ENCODE measurements at places on chromosomes 13 and 19.

- DNase-seq, result no peak
Measured at GRCh38 chr13:25902455-25902854, 149.4 kb downstream of the SHISA2 start.

- no peak for DNase-seq
Measured at GRCh38 chr13:96033220-96034015, 19.8 kb downstream of the UGGT2 start.

DNA sequence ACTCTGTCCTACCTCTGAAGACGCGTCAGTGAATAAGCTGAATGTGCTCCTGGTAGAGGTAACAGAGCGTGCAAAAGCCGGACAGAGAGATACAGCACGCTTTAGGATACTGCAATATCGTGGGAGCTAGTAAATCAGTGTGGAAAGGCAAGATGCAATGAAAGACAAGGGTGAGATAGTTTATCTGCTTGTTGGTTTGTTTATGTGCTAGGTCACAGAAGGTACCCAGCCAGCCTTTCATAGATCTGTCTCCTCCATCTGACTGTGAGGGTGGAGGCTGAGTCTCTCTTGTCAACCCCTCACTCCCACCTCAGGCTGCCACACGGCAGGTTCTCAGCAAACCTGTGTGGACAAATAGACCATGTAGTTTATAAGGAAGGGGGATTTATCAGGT is 904 bp upstream of the GIPC1 start:
- DNase-seq, result no peak

DNA sequence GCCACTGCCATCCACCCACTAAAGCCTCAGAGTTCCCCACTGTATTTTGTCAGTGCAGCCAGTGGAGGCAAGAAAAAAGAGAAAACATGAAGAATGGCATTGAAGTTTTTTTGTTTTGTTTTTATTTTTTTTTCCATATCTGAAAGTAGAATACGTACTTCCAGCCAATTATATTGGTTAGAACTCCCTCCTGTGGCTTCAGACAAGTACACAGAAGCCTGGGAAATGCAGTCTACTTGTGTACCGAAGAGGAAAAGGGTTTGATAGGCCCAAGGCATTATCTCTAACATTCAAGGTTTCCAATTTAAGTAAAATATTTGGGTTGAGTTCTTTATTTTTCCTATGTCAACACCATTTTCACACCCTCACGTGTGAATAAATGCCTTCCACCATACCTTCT is 696.2 kb upstream of the GPC6 start:
- no peak for DNase-seq

- DNase-seq, result no peak
Measured at GRCh38 chr19:16168465-16169081, 4.8 kb downstream of the CIB3 start.

DNA sequence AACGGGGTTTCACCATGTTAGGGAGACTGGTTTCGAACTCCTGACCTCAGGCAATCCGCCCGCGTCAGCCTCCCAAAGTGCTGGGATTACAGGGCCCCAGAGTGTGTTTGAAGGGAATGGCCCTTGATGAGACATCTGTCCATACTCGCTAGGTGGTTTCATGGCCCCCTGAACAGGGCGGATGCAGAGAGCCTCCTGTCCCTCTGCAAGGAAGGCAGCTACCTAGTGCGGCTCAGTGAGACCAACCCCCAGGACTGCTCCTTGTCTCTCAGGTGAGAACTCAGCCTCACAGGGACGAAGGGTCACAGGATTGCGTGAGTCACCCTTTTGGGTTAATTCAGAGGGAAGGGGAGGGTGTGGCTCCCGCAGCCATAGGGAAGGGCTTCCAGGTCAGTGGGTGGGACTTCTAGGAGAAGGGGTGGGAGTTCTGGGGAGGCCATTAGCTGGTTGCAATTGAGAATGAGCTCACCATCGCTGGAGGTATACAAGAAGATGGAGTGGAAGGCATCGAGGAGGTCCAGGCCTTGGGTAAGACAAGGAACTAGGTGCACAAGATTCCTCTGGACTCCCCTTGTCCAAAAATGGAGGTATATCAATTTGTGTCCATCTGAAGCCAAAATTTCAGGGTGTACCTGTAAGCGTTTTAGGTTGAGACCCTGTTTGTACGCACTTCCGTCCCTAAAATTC is 9.2 kb downstream of the SHD start:
- no peak for DNase-seq

DNA sequence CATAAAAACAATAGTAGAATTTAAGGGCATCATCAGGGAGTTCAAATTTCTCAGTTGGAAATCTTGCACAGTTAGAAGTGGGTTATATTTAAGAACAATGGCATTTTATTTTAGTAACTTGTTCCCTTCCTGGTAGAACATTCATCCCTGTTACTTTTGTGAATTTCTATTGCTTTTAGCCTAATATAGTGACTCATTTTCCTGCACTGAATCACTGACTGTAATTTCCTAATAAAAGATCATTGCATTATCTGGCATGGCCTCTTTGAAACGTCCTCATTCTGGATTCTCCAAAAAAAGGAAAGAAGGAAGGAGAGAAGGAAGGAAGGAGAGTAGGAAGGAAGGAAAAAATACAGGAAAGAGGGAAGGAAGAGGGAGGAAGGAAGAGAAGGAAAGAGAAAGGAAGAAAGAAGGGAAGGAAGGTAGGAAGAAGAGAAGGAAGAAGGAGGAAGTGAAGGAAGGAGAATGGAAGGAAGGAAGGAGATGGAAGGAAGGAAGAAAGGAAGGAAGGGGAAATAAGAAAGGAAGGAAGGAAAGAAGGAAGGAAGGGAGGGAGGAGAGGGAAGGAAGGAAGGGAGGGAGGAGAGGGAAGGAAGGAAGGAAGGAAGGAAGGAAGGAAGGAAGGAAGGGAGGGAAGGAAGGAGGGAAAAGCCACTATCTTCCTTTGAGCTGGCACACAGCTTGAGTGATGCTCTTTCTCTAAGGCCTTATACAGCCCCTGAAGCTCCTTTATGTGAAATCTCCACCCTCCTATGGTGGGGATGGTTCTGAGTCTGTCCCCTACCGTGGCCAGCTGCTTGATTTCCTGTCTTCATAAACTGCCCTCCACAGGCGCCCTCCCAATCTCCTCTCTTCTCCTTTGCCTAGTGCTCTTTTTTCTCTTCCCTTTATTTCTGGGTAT is 29.8 kb upstream of the TM9SF2 start:
- DNase-seq, result no peak

DNA sequence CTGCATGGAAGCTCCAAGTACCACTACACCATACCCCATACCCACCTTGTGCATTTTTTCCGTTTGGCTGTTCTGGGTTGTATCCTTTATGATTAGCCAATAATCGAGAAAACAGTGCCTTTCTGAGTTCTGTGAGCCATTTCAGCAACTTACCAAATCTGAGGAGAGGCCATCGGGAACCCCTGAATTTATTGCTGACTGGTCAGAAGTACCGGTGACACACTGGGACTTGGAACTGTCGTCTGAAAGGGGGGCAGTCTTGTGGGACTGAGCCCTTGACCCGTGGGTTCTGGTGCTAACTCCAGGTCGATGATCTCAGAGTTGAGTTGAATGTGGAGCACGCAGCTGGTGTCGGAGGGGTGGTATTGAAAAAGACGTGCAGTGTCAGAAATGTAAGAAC is 15.0 kb downstream of the UPF3A start:
- no peak for DNase-seq

DNA sequence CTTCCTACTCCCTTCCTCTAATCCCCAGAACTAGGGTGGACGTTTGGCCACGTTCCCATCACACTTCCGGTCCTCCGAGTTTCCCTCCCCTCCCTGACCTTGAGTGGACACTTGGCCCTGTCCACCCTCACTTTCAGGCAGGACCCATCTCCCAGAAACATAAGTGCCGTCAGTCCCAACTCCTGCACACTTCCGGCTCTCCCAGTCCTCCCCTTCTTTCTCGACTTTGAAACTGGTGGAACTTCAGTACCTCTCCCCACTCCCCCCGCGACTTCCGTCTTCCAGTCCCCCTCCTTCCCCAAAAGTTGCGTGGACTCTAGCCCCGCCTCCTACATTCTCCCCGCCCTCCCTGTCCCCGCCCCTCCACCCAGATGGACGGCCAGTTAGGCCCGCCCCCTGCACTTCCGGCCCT is 278 bp upstream of the ZNF274 start:
- no peak for DNase-seq

GRCh38 chr19:44644402-44645016 is 799 bp downstream of the PVR start:
- DNase-seq, result peak; percentile 72

DNA sequence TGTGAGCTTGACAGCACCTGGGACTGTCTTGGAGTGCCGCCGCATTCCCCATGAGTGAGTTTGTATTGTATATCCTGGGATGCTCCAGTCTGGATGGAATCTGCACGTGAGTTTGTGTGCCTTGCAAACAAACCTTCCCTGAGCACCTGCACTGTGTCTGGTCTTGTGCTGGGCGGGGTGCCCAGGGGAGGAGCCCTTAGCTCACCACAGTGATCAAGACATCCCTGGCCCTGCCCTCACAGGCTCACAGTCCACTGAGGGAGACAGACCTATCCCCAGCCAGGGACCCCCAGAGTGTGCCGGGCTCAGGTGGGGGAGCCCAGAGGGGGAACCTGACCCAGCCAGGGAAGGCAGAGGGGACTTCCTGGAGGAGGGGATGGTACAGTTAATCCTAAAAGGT is 1.7 kb upstream of the BCAM start:
- no peak for DNase-seq

GRCh38 chr13:42078128-42078808 is 29.8 kb downstream of the DGKH start:
- DNase-seq, result peak; percentile 21

DNA sequence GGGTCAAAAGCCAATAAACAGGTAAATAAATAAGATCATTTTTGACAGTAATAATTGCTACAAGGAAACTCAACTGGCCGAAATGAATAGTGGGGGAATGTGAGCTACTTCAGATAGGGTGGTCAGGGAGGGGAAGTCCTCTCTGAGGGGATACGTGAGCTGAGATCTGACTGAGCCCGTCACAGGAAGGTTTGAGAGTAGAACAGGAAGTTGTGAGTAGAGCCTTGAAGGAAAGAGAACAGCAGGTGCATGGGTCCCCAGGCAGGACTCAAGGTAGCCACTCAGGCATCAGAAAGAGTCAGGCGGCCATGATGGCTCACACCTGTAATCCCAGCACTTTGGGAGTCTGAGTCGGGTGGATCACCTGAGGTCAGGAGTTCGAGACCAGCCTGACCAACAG is 6.3 kb downstream of the IRGQ start:
- no peak for DNase-seq

- no peak for DNase-seq
Measured at GRCh38 chr19:4557971-4558941, 1.2 kb downstream of the SEMA6B start.

DNA sequence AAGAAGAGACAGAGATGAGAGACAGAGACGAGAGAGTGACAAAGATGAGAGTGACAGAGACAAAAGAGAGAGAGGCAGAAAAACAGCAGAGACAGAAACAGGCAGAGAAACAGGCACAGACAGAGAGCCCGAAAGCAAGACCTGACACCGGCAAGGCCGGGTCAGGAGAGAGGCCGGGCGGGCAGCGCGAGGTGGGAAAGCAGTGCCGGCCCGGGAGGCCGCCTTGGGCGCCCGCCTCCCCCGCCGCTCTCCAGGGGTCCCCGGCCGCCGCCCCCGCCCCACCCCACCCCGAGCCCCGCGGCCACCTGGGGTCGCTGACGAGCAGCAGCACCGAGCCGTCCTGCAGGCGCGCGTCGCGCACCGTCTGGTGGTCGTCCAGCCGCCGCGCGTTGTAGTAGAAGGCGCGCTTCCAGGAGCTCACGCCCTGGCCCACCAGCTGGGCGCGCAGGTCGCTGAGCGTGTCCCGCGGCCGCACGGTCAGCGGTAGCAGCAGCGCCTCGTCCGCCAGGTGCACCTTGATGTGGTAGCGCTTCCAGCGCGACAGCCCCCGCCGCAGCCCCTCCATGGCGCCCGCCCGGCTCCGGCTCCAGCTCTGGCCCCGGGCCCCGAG is at the start of gene TINCR:
TSS of gene TINCR (minus strand) at position 594 of the 610 bp plus-strand sequence.
- DNase-seq, result no peak

DNA sequence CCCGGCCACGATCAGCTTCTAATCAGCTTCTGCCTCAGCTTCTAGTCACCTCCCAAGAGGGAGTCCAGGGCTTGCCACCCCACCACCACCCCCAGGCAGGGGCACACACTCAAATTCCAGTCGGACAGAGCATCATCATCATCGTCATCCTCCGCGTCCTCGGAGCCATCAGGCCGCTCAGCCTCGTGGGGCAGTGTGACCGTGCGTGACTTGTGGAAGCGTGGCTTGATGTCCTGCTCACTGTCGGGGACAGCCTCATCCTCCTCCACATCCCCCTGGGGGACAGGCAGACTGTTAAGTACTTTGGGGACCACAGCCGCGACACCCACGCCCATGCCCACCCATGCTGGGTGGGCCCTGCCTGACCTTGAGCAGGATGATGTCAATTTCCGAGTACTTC is 12.5 kb downstream of the TNPO2 start:
- no peak for DNase-seq

DNA sequence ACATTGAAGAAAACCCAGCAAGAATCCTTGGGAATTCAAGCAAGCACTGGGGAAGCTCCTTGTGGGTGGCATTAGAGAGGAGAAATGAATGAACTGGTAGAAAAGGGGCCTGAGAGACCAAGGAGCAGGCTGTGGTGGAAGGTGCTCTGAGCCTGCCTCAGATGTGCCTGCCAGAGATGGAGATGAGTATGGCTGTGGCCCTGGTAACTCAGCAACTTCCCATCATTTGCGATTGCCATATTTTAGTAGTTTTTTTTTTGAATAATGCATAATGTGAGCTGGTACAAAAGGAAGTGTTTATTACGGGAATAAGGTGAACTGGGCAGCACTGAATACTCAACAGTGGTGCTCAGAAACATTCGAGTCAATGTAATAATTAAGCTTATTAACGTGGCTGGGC is 39.1 kb downstream of the ERICH6B start:
- no peak for DNase-seq

DNA sequence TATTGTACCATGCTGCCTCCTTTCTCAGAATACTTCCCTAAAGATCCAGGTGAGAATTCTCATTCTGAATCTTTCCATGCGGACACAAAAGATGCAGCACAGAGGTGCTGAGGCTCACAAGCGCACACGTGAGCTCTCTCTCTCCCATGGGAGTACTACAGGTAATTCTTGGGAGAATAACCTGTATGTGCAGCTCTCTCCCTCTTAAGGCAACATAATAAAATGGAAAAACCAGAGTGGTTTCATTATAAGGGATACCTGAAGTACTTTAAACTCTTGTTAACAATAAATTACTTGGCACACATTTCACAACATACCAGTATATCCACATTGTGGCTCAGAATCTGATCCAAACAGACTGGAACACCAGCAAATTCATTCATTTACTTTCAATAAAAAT is 40.4 kb downstream of the INTS6 start:
- DNase-seq, result no peak

DNA sequence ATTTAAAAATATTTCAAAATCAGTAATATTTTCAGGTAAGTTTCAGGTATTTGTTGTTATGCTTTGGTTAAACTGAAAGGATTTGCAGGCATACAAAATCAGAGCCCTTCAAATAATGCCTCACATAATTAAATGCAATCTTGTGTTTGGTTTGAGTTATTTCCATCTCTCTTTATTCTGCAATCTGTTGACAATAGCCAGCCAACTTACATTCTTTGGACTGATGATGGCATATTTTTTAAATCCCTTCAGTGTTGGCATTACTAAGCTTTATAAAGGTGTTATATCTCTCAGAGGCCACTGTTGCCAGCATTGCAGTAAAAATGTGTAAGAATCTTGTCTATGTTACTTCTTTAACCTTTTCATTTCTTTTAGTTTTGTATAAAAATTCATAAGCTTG is 257.2 kb upstream of the RFC3 start:
- no peak for DNase-seq
